Fibroblast of skin of abdomen (primary cell): ENCODE measurements at places on chromosomes 11 and 22.

DNA sequence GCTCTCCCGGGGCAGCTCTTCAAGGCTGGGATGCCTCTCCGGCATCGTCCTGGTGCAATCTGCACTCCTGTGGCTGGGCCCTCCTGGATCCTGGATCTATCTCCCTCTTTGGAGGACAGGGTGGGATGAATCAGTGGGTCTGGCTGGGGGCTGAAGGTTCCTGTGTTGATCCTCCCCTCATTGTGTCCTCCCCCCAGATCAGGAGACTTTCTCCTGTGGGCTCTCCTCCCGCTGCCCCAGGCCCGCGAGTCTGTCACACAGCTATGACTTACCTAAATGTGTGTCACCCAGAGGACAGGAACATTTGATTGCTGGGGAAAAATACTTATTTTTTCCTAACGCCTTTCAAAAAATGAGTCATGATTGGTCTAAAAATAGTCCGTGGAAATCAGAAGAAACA, 106.8 kb upstream of the NECTIN1 start:
- DNase-seq = no peak

DNA sequence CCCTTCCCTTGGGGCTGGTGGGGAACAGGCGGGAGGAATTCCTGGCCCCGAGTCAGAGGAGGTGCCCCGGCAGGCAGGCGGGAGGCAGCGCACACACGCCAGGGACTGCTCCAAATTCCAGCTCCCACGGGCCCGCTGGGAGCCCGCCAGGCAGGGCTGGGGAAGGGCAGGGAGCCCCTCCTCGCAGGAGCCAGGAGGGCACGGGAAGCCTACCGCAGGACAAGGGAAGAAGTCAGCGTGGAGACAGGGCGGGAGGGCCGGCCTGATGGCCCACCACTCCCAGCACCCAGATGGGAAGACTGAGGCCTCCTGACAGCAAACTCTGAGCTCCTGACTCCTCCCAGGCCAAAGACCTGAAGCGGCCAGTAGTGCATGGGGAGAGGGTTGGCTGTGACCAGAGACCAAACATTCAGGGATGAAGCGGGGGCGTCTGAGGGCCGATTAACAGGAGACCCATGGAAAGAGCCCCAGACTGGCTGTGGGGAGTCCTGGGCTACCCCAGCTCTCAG, 22.4 kb downstream of the RPL3 start:
- DNase-seq = peak; percentile 30

- DNase-seq = peak; percentile 97
These were observed 24.4 kb upstream of the PAMR1 start for GRCh38 chr11:35549787-35550186.

DNA sequence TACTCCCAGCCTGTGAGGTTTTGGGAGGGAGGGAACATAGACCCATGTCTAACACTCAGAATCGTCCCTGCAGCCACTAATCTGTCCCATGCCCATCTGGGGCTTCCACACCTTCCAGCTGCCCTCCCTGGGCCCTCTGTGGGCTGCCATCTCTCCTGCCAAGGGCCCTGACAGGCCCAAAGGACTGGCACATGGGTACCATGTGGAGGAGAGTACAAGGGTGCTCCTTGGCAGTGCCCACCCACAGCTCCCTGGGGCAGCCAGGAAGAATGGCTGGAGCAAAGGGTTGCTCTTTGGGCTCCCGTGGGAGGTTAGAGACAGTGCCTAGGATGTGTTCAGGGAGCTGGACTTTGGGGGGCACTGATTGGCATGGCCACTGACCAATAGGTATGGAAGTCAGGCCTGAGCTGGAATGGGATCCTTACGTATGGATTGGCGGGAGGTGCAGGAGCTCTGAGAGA, 56.8 kb downstream of the CD82 start:
- no peak for DNase-seq

DNA sequence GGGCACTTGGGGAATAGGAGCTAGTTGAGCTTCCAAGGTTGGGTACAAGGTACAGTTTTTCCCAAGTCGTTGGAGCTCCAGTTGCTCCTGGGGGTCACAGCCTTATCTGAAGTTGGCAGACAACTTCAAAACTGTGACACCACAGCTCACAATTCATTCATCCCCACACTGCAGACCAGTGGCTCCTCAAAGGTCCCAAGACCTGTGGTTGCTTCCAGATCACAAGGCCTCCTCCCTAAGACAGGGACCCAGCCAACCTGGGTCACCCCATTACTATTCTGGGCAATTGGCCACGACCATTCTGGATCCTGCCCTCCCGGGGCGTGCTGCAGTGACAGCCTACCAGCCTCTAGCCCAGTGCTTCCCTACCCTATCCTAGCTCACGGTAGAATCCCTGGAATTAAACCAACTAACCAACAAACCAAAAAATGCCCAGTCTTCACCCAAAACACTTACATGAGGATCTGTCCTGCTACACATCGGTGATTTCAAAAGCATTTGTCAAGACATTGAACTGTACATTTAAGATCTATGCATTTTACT, 862 bp upstream of the PDXP start:
- no peak for DNase-seq

DNA sequence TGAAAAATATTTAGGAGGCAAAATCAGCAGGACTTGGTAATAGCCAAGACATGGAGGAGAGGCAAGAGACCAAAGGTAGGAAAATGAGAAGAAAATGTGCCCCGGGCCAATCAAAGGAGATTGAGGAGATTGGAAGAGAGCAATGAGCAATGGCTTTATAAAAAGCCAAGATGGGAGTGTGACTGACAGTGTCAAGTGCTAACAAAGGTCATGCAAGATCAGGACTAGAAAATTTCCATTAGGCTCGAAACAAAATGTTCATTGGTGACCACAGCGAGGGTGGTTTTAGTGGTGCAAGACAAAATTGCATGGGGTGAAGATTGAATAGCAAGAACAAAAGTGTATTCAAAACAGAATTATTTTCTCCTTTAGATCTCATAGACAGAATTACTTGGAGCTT, 45.2 kb upstream of the TBCEL start:
- no peak for DNase-seq

- no peak for DNase-seq
These were observed 190.4 kb downstream of the MIAT start for GRCh38 chr22:26847816-26848215.

GRCh38 chr22:33112580-33112979, 54.4 kb upstream of the SYN3 start:
- no peak for DNase-seq

- no peak for DNase-seq
These were observed 8.0 kb upstream of the TSPAN18 start for GRCh38 chr11:44718612-44719390.

GRCh38 chr11:117924631-117925170, 4.5 kb downstream of the TMPRSS13 start:
- DNase-seq = no peak
